NCI-H69 (cell line): ENCODE measurements at places on chromosomes 11 and 22.

DNA sequence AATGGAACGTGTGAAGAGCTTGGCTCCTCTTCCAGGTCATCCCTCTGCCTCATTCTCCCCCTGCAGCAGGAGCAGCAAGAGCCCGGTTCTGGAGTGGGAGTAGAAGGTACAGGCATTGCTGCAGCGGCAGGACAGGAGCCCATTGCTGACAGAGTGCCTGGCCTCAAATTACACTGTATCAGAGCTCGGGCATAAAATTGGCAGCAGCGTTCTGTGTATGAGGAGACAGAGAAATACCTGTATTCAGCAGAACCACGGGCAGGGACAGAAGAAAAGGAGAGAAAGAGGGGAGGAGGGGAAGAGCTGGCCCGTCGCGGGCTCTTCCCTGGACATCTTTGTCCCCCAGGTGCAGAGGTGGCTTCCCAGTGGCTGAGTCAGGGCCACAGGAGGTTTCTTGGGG lies 2.6 kb upstream of the NCF4 start:
- no peak for DNase-seq

DNA sequence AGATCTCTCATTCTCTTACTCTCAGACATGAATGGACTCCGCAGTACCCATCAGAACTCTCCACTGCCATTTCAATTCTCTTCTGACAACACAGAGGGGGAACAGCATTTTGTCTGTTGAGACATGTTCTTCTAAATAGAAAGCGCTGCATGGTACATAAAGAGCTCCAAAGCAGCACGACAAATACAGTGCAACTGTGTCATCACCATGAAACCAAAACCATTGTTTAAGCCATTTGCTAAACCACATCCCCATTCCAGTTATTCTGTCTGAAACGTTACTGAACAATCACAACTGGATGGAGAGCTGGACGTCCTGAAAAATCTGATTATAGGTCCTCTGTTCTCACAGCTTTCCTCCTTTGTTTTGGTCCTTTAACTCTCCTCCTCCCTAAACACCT lies 17.9 kb upstream of the TENM4 start:
- no peak for DNase-seq

- DNase-seq: peak; percentile 10
Measured at GRCh38 chr11:121870206-121871045, 245.6 kb downstream of the BLID start.

DNA sequence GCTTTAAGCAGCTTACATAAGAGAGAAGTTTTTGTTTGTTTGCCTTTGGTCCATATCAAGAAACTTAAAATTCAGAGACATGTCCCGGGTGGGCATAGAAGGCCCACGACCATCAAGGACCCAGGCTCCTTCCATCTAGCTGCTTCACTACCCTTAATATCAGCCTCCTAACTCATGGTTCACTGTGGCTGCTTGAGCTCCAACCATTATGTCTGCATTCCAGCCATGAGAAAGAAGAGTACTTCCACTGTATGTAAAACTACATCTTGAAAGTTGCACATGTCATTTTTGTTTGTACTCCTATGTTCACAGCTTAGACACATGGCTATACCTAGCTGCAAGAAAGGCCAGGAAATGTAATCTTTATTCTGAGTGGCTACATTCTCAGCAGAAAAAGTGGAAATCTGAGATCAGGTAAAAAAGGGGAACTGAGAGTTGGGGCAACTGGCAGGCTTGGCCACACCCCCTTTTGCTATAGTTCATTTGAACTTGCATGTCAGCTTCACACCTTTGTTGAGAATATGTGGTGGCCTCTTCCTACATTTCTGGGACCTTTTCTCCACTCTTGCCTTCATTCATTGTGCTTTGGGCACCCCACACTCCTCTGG lies 81.3 kb upstream of the TP53I11 start:
- DNase-seq: no peak

GRCh38 chr22:46353483-46354105 lies 18.1 kb downstream of the TRMU start:
- no peak for DNase-seq

GRCh38 chr11:72836111-72836510 lies 21.9 kb downstream of the ATG16L2 start:
- no peak for DNase-seq

GRCh38 chr22:47794851-47795250 lies 1032.4 kb downstream of the TBC1D22A start:
- no peak for DNase-seq

GRCh38 chr11:41461057-41461681 lies 1.7 kb upstream of the LRRC4C start:
- peak; percentile 56 for DNase-seq

- DNase-seq: peak; percentile 76
Measured at GRCh38 chr11:31943056-31943780, 132.1 kb upstream of the PAX6 start.

GRCh38 chr11:13782390-13783075 lies 114.1 kb downstream of the FAR1 start:
- no peak for DNase-seq

DNA sequence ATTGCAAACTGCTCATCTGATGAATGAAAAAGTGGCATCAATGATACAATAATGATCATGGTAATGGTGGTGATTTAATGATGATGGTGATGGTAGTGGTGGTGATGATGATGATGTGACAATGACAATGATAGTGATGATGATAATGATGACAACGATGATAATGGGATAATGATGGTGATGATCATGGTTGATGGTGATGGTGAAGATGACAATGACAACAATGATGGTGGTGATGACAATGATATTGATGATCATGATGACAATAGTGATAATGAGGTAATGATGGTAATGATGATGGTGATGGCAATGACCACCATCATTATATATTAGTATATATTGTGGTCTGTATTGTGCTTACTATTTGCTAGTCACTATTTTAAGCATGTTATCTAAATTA lies 474.3 kb downstream of the TBC1D22A start:
- DNase-seq: no peak

- DNase-seq: no peak
Measured at GRCh38 chr11:15667127-15667725, 552.5 kb downstream of the INSC start.

- DNase-seq: no peak
Measured at GRCh38 chr22:30358541-30358940, 1.7 kb downstream of the CCDC157 start.

- DNase-seq: no peak
Measured at GRCh38 chr11:134120921-134121526, 52.2 kb downstream of the JAM3 start.

DNA sequence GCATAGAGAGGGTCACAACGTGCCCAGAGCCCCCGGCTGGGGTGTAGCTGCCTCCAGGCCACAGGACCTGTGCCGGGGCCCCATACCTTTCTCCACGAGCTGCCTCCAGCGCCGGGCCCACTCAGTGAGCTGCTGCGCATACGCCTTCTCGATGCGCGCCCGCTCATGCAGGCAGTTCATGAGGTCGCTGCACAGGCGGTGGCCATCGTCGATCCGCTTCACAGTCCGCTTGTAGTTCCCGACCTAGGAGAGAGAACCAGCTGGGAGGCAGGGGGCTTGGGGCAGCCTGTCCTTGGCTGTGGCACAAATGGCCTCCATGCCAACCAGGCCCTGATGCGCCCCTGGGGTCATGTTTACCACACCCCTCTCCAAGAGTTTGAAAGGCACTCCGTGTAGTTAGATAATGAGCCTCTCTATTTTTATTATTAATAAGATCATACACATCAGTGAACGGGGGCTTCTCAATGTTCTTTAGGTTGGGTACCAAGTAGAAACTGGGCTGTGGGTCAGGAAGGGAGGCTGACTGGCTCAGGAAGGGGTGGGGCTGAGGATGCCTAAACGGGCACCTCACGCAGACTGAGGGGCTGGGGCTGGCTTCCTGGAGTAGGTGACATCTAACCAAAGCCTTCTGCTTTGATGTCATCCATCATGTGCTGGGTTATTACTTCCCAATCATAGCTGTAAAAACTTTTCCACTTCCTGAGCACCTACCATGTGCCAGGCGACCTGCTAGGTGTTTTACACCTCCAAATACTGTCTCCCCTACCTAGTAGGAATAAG lies 36.5 kb upstream of the ARFGAP3 start:
- DNase-seq: no peak

DNA sequence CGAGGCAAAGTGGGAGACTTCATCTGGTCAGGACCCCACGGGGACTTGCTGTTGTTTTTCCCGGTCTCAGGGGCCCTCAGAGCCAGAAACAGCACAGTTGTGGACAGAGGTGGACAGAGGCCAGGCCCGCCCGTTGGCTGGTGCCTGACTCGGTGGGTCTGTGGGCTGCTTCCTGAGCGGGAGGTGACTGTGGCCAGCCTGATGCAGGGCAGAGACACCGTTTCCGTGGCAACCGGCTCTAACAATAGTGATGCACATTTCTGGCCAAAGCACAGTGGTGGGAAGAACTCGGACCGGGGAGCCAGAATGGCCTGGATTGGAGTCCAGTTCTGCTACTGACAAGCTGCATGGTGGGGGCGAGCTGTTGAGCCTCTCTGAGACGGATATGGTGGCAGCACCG lies 58.7 kb upstream of the ATXN10 start:
- DNase-seq: no peak

GRCh38 chr22:39311592-39312400 lies 7.6 kb downstream of the RPL3 start:
- peak; percentile 34 for DNase-seq

DNA sequence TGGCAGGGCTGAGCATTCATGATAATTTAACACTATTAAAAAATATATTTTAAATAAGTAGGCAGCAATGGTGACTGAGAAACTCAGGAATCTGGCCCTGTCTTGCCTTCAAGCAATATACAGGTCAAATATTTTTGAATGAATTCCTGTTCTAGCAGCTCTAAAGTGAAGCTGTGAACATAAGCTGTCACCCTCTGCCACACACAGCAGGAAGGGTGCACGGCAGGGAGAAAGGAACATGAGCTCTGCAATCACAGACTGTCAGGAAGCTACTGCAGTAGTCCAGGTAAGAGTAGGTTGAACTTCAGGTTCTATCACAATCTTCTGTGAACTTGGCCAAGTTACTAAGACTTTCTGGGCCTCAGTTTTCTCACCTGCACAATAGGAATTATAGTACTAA lies 114.8 kb downstream of the SERGEF start:
- DNase-seq: no peak
